ENCODE measurements at places on chromosomes 5 and 9. TPM values are rescaled to one million over a fixed set of nuclear protein-coding genes. Genes with fewer than 3 reads are reported as not detected.
A peak's percentile ranks its signal among the peaks of the same experiment; 100 is the strongest.

GRCh38 chr9:73138516-73138915 is 13.1 kb upstream of the ANXA1 start:
- H3K27ac ChIP-seq, result no peak overlapping the region
- no peak overlapping the region for H3K4me3 ChIP-seq
- H3K36me3 ChIP-seq, result no peaks in the 10 kb centered on the region
- no peak for DNase-seq

The TMEM171 gene
- 1.0 TPM for total RNA-seq

The LURAP1L gene
- total RNA-seq, result 1.6 TPM

The EIF4EBP3 gene
- 8.9 TPM for total RNA-seq

The DRD1 gene
- total RNA-seq, result 0.19 TPM

DNA sequence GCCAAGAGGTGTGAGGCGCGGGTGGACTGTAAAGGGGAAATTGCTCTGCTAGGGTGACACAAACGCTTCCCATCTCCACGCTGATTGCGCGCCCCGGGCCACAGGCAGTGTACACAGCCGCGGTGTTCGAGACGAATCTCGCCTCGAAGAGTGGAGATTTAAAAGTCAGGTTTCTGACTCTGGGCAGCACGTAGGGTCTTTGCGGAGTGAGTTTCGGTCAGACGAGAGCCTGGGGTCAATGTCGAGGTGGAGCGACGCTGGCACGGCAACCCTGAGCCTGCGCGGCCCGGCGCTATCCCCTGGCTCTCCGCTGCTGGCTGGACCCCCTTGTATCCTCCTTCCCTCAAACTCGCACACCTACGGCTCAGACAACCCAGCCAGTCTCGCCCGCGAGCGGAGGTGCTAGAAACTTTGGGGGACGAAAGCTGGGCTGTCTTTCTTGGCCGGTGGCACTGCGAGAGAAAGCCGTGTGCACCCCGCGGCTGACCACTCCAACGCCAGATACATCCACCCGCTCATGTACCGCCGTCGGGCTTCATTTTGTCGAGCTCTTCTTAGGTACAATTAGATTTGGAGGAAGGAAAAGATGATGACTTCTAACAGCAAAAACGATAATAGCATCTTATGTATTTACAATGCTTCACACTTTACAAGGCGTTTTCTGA is 5.4 kb upstream of the FOXB2 start:
- no peaks in the 10 kb centered on the region for H3K36me3 ChIP-seq
- DNase-seq, result peak; percentile 61
- no peak overlapping the region for H3K27ac ChIP-seq
- H3K27me3 ChIP-seq, result peaks cover 90% of the 10 kb centered on the region

DNA sequence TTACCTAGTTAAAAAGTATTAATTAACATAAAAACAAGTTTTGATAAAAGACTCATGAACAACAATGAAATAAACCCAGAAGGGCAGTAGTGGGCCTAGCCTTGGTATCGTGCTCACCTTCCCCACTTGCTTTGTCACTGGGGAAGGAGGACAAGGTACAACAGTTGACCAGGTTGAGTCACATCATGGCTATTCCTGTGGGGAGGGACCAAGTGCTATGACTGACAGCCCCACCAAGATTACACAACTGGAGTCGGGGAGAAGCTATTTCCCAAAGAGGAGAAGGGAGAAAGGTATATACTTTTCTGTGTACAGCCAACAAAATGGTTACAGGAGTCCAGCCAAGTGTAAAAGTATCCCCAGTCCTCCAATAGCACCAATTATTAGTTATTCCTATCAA is 251.3 kb upstream of the RFX3 start:
- H3K36me3 ChIP-seq, result no peaks in the 10 kb centered on the region
- no peaks in the 10 kb centered on the region for H3K27me3 ChIP-seq
- H3K27ac ChIP-seq, result no peak overlapping the region
- no peak overlapping the region for H3K4me3 ChIP-seq

DNA sequence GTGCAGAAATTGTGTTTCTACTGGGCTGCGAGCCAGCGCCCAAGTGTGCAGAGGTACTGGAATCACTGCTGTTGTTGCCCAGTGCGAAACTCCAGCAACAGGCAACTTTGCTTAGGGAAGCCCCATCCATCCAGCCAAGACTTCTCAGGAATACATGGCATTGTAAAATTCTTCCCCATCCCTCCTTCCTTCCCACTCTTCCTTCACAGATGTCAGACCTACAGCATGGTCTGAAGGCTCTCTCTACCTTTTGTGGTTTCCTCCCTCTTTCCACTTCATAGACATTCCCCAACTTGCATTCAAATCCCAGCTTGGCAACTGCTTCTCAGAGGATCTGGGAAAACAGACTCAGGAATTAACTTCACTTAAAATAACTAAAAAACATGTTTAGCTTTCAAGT is 30.4 kb downstream of the ARL15 start:
- H3K27ac ChIP-seq, result no peak overlapping the region
- no peaks in the 10 kb centered on the region for H3K4me1 ChIP-seq
- no peaks in the 10 kb centered on the region for H3K36me3 ChIP-seq
- H3K4me3 ChIP-seq, result no peak overlapping the region

- no peak for DNase-seq
- H3K4me3 ChIP-seq, result no peak overlapping the region
- H3K36me3 ChIP-seq, result no peaks in the 10 kb centered on the region
- no peak overlapping the region for H3K27ac ChIP-seq
- no peaks in the 10 kb centered on the region for H3K27me3 ChIP-seq
These were observed 192.4 kb upstream of the GHR start for GRCh38 chr5:42230839-42231238.

The PRLR gene
- total RNA-seq, result 2.5 TPM

DNA sequence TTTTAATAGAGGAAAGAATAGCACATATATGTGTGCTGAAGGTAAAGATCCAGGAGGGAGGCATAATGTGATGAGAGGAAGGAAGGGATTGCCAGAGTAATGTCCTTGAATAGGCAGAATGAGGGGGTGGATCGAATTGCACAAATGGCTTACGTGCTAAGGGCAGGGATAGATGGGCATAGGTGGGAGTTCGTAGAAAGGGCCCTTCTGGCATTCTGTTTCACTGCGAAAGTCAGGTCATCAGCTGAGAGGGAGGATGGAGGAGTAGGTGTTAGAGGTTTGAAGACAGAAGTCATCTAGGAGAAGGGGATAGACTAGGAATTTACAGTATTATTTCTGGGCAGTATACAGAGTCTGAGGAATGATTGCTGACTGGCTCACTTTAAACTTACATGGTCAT is 32.1 kb downstream of the CNOT6 start:
- no peak overlapping the region for H3K4me3 ChIP-seq
- DNase-seq, result no peak
- H3K27me3 ChIP-seq, result no peaks in the 10 kb centered on the region
- H3K4me1 ChIP-seq, result peaks cover 18% of the 10 kb centered on the region

DNA sequence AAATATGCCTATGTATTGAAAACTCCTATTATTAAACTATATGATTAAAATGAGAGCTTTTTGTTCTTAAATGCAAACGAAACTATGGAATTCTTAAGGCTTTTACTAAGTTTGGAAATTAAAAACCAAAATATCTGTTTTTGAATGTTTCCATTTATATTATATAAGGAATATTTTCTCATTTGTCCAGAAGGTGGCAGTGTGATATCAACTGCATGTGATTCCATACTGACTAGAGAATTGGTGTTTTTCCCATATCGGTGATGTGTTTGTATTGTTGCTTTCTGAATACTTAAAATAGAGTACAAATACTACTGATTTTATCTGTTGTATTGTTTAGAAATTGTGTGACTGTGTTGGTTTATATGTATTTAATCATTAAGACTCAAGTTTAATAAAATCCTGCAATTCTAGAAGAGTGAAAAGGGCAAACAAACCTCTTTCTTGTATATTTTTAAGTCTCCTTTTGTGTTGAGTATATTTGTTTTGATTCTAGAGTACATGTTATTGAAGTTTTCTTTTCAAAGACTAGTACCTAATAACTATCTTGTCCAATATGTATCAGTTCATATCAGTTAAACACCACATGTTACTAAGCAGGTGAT is 320.8 kb downstream of the CCDC171 start:
- DNase-seq, result no peak
- H3K4me3 ChIP-seq, result no peak overlapping the region
- H3K27me3 ChIP-seq, result no peaks in the 10 kb centered on the region
- H3K36me3 ChIP-seq, result no peaks in the 10 kb centered on the region
- no peak overlapping the region for H3K27ac ChIP-seq

The SLC34A3 gene
- total RNA-seq, result not detected

The CDKN2B-AS1 gene
- total RNA-seq, result not detected

The PTGES gene
- 3.2 TPM for total RNA-seq

DNA sequence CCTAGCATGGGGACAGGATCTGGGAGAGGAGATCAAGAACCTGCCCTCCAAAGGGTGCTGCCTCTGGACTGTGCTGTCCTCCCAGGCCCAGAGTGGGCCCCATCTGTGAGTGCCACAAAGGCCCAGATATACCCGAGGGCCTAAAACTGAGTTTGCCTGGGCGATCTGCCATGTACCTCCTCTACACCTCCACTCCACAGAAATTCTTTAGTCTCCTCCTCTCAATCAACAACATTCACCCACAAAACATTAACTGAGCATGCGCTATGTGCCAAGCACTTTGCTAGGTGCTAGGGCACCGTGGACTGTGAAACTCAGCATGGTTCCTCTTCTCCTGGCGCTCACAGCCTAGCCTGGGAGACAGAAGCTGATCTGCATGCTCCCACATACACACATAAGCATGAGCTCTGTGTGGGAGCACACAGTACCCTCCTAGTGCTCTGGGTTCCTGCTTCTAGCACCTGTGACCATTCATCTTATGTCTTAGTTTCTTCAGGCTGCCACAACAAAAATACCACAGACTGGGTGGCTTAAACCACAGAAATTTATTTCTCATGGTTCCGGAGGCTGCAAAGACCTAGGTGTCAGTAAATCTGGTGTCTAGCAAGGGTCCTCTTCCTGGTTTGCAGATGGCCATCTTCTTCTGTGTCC is 82.0 kb upstream of the FSTL4 start:
- no peak overlapping the region for H3K4me3 ChIP-seq
- H3K36me3 ChIP-seq, result no peaks in the 10 kb centered on the region
- H3K4me1 ChIP-seq, result no peaks in the 10 kb centered on the region
- H3K27me3 ChIP-seq, result no peaks in the 10 kb centered on the region
- no peak overlapping the region for H3K27ac ChIP-seq

DNA sequence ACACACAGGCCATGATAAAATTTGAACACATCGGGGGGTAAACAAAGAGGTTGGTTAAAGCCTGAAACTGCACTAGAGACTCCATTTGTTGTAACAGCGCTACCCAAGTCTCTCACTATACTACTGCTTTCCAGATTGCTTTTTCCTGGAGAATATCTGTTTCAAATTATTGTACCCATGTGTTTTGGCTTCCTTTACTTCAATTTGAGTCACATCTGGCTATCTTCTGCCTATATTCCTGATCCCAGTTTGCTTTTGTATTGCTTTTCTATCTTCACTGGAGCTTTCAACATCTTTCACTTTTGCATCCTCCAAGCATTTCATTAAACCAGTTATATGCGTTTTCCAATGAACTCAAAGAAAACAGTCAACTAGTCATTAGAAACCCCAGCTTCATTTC is 404.7 kb downstream of the MLLT3 start:
- H3K4me1 ChIP-seq, result no peaks in the 10 kb centered on the region
- no peak for DNase-seq
- H3K36me3 ChIP-seq, result no peaks in the 10 kb centered on the region
- H3K27me3 ChIP-seq, result no peaks in the 10 kb centered on the region

The SHOC1 gene
- not detected for total RNA-seq

DNA sequence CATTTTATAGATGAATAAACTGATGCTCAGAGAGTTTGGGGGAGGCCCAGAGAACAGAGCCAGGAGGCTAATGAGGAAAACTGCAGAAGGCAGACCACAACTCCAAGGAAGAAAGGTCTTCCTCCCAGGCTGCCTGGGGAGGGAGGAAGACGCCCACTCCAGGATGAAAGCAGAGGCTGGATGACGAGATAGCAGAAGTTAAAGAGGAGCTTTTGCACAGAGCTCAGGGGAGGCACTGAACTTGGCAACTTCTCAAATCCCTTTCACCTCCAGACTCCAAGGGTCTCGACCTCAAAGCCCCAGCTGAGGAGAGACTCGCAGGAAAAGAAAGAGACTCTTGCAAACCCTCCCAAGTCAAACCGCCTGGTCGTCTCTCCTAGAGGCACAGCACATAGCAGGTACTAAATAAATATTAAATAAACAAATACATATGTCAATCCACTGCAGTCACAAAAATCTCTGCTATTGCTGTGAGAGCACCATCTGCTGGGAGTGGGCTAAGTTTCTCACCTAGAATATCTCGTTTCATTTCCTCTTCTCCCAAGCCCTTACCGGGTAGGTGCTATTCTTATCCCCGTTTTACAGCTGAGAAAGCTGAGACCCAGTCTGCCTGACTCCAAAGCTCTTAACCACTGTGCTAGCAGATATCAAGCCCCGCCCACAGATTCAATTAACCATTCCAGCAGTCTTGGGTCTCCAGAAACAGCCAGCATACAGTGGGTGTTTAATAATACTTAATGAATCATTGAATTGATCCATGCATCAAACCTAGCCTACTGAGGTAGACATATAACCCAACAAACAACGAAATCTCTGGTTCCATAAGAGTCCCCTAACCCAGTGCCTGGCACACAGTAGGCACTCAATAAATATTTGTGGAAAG is 97.8 kb upstream of the HAND1 start:
- H3K27me3 ChIP-seq, result no peaks in the 10 kb centered on the region
- no peak for DNase-seq
- no peak overlapping the region for H3K4me3 ChIP-seq
- H3K36me3 ChIP-seq, result no peaks in the 10 kb centered on the region

DNA sequence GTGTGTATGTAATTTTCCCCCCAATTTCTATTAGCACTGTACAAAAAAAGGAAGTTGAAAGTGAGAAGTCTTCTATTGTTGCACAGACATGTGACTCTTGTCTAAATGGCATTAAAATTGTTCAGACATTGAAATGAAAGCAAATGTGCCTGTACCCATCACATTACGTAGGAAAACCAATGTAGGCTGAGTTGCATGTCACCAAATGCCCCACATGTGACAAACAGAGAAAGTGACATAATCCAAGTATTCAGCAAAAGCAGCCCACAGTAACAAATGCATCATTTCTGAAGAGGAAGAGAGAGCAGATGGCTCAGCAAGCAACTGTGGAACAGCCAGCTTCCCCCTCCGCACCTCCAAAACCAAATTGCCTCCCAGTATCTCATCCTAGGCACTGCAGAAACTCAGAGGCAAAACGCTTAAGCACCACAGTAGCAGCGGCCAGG is 161.5 kb upstream of the NR4A3 start:
- no peaks in the 10 kb centered on the region for H3K4me1 ChIP-seq
- DNase-seq, result no peak
- H3K4me3 ChIP-seq, result no peak overlapping the region
- H3K27ac ChIP-seq, result no peak overlapping the region
- H3K36me3 ChIP-seq, result no peaks in the 10 kb centered on the region

- H3K27me3 ChIP-seq, result no peaks in the 10 kb centered on the region
- H3K4me3 ChIP-seq, result no peak overlapping the region
- no peak for DNase-seq
These were observed 28.9 kb downstream of the FAM151B start for GRCh38 chr5:80516826-80517225.

DNA sequence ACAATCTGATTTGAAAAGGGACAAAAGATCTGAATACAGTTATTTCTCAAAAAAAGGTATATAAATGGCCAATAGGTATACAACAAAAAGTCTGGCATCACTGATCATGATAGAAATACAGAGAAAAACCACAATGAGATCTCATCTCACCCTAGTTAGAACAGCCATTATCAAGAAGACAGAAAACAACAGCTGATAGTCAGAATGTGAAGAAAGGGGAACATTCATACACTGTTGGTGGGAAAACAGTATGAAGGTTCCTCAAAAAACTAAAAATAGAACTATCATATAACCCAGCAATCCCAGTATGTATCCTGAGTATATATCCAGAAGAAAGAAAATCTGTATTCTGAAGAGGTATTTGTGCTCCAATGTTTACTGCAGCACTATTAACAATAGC is 75.7 kb upstream of the OR2K2 start:
- H3K27me3 ChIP-seq, result no peaks in the 10 kb centered on the region
- DNase-seq, result no peak
- no peaks in the 10 kb centered on the region for H3K4me1 ChIP-seq
- H3K4me3 ChIP-seq, result no peak overlapping the region
- H3K27ac ChIP-seq, result no peak overlapping the region
